ENCODE measurements at places on chromosomes 5 and 9.

- DNase-seq: no peak
These were observed 158.3 kb upstream of the CCDC152 start for GRCh38 chr5:42598311-42598710.

DNA sequence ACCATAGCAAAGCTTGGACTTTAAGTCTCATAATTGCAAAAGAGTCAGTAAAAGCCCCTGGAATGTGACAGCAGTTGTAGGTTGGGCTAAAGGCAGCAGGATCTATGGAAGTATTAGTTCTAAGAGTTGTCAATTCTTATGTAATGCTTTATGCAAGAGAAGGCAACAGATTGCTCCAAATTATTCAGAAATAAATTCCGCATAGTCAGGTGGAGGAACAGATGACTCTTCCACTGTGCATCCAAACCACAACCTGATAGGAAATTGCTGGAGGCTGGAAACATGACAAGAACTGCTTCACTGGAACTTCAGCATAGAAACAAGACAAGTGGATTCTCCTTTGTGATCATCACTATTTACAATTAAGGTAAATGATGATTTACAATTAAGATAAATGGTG lies 101.0 kb downstream of the STARD4 start:
- no peak for DNase-seq

DNA sequence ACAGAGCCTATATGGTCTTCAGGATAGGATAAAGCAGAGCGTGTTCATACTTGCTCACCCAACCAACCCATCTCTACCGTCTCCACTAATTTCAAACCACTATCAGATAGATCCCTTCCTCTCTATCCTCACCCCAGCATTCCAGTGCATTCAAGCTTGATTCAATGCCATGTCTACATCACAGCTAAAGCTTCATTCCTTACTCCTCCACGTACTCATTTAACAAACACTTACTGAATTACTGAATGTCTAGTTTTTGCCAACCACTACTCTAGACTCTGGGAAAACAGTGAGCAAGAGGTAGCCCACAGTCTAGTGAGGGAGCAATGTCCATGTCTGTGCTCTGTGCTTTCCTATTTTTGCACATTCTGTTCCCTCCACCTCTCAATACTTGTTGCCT lies 163.5 kb upstream of the MSX2 start:
- no peak for DNase-seq

DNA sequence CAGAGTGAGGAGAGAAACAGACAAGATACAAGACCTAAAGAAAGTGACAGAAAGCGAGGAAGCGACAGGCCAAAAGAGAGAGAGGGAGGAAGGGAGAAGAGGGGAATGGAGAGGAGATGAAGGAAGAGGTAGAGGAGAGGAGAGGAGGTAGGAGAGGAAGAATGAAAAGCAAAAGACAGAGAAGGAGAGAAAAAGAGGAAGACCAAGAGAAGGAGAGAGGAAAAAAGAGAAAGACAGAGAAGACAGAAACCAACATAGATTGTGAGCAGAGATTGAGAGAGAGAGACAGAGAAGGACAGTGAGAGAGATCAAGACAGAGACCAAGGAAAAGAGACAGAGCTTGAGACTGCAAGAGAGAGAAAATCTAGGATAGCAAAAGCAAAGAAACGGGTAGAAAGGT lies 58.6 kb upstream of the FNIP1 start:
- DNase-seq: no peak

GRCh38 chr5:1874348-1874747 lies 8.4 kb downstream of the IRX4 start:
- no peak for DNase-seq

DNA sequence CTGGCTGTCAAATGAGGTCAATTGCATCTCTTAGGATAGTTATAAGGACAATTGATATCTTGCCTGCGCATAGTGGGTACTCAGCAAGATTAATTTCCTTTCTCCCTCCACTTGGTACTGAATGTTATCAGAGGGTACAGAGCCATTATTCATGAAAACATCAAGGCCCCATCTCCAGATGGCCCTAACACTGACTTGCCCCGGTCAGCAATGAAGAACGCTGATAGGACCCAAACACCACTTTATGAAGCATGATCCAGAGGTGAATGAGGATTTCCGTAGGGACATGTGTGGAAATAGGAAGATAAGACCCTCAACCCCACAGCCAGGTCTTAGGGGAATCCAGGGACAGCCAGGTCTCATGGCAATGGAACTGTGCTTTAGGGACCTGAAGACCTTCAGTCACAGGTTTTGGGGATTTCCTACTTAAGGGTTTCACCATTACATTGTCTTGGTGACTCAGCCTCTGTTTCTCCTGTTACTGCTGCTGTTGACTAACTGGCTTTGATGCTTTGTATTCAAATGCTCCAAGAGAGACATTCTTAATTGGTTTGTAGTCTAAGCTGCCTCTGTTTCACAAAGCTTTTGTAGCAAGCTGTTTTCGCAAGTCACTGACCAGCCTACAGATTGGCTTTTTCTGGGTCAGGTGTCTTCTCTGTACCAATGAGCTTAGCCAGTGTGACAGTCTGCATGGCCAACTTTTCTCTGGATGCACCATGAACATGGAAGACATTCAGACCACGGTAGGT lies 35.3 kb upstream of the IQGAP2 start:
- no peak for DNase-seq

DNA sequence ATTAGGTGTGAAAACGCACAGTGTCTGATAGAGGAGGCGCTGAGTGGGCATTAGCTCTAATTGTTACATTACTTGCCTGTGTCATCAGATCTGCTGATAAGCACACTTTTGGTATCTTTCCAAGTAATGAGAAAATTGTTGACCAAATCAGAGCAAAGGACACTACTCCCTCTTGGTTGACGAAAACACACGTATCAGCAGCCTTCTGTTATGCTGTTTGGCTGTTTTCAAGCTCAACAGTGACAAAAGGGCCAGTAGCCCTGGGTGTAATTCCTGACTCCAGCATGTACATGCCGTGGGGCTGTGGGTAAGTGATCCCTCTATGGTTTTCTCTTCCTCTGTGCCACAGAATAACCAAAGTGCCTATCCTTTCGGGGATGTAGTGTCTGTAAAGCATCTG lies 151.4 kb downstream of the AUH start:
- DNase-seq: no peak

GRCh38 chr5:32551194-32551593 lies 34.2 kb upstream of the SUB1 start:
- no peak for DNase-seq

GRCh38 chr5:30050056-30050815 lies 1143.2 kb upstream of the CDH6 start:
- no peak for DNase-seq

- peak; percentile 94 for DNase-seq
These were observed 44.5 kb upstream of the DPYSL3 start for GRCh38 chr5:147554261-147554817.

- no peak for DNase-seq
These were observed 300.5 kb downstream of the IRX1 start for GRCh38 chr5:3896098-3896497.

DNA sequence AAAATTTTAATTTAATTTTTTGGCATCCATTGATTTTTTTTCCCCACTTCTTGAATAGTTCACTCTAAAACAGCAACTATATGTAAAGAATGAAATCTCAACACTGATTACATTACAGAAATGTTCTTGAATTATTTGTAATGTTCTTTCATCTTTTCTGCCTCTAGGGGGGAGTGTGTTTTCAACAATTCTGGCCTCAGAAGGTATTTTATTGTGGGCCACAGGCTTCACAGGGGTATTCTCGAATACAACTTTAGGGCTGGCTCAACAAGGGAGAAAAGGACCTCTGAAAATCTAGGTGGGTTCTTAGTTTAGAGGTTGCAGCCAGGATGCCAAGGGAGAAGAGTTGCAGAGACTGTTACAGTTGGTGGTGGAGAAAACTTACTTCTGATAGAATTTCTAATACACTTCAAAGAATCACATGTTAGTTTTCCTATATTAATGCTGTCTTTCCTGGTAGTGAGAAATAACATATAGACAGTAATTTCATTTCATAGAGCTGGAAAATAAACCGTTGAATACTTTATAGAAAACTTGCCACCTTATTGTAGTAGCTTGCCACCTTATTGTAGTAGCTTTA lies 3.6 kb upstream of the NPR3 start:
- DNase-seq: no peak

GRCh38 chr9:130028493-130029222 lies 14.3 kb downstream of the FNBP1 start:
- DNase-seq: no peak

GRCh38 chr5:77590347-77590746 lies 48.2 kb downstream of the OTP start:
- no peak for DNase-seq

DNA sequence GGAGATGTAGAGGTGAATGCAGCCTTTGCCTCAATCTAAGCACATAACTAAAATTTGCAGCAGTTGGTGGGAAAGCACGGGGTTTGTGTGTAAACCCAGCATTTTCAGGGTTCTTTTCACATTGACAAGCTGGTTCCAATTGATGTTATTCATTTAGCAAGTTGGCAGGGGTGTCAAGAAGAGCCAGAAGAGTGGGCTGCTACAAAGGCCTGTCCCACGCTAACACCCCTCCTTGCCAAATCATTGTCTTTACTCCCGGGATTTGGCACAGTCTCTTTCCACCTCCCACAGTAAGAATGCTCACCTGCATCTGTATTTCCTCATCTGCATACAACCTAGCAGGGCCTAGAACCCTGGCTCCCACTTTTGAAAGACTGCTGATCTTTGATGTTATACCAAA lies 11.8 kb downstream of the RGMB start:
- no peak for DNase-seq

- DNase-seq: no peak
These were observed 19.5 kb upstream of the GOLGA1 start for GRCh38 chr9:124960409-124960752.

- no peak for DNase-seq
These were observed 87.9 kb upstream of the NEURL1B start for GRCh38 chr5:172553167-172553566.

DNA sequence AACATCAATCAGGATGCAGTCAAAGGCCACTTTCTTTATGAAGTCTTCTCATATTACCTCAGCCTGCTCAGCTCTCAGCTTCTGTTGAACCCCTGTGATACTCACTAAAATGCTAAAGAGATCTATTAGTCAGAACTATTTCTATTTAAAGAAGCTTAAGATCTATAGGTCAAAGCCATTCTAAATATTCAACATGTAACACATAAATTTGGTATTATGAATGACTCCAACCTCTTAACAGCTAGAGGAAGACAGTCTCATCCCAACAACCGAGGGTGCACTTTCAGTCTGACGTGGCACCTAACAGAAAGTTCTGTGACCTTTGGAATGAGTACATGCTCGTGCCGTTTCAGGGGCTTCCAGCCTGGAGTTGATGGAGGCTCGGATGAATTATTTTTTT lies 301.5 kb upstream of the VLDLR start:
- DNase-seq: no peak

DNA sequence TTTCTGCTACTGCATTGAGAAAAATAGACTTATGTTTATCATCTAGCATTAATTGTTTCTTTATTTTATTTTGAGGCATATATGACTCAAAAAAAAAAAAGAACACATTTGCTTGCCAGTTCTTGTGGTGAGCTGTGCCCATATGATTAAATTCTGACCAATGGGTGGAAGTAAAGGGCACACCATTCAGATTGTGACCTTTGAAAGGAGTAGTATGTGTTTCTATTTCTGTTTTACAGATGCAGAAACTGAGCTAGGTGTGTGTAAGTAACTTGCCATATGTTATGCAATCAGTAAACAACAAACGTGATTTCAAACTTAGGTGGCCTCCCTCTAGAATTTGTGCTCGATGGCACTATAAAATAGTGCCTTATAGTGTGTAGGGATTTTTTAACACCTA lies 368.1 kb upstream of the EDIL3 start:
- DNase-seq: no peak

DNA sequence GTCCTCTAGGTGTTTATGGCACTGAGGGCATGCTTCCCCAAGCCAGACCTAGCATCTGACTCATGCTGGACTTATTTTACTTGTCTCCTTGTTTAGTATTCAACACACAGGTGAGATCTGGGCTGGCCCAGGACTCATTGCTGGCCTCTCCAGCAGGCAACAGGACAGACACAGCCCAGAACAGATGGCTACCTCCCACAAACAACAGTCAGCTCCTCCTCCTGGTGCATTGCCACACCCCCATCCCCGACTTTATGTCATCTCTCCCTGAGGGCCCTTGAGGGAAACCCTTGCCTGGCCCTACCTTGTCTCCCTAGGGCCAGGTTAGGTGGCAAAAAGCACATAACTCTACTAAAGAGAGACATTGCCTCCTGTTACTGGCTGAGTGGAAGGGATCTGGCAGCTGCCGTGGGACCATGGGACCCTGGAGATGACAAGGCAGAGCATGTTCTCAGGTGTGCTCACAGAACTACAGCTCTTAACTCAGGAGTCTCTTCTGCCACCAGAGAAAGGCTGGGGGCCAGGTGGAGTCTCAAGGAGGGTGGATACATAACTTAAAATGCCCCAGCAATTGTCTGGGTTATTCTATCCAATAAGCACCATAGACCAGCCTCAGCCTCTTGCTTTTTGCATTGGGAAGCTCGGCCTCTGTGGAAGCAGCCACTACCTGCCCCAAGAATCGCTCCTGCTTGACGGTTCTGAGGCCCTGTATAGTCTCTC lies 2.3 kb downstream of the ACSL6 start:
- DNase-seq: no peak

DNA sequence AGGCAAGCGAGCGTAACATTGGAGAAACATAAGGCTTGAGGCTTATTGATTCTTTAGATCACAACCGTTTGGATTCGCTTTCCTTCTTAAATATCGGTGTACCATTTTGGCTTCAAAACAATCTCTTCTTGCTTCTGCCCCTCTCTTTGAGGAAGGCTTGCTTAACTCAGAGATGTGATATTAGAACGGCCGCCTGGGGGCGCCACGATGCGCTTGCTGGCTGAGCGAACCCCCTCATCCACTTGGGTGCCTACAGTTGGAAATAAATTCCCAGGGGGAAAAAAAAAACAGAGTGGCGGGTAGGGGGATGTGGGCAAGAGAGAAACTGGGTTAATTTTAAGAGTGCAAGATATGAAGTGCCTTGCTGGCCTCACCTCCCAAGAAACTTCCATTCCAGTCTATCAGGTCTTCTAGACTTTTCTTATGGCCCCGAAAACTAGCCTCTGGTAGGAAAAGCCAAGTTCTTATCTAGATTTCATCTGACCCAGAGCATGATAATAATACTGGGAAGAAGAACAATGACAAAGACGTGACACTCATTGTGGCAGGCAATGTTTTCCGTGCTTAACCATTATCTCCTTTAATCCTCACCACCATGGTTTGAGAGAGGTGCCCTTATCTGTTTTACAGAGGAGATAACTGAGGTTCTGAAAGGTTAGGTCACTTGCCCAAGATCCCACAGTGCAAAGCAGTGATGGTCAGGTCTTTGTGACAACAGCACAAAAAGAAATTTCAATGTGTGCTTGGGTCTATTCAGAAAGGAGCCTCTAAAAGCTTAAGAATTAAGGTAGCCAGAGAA lies 115.8 kb downstream of the DPYSL3 start:
- no peak for DNase-seq

GRCh38 chr5:23468658-23469057 lies 38.8 kb upstream of the PRDM9 start:
- DNase-seq: no peak

Data from fibroblast of the conjunctiva (primary cell).